EH (cell line): ENCODE measurements at places on chromosomes 12 and 14.

GRCh38 chr12:62933220-62933601 lies 1.7 kb downstream of the PPM1H start:
- DNase-seq, result peak; percentile 43

- no peak for DNase-seq
Measured at GRCh38 chr12:102691773-102692555, 211.6 kb upstream of the IGF1 start.

DNA sequence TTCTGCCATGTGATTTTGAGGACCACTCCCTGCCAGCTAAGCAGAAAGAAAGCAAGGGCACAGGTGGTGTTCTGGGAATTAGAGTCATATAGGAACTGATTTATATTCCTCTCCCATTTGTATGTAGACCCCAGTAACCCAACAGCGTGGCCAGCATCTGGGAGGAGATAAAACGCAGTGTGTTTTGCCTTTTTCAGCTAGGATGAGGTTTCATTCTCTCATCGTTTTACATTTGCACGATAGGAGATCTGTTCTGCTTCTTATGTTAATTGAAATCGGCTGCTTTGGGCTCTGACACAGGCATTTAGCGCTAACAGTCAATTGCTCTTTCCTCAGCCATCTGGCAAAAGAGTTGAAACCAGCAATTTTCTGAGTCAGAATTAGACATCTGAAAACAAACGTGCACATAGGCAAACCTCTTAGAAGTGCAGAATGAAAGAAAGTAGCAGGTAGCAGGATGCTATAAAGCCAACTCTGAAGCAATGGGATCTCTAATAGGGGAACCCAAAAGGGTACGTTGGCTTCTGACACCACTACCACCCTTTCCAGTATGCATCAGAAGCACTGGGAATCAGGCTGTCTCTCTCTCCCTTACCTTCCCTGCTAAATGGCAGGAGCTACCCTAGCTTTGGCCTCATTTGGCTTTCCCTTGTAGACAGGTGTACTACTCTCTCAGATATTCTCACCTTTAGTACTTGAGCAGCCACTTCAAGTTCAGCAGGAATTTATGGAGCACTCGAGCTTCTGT lies 219.1 kb downstream of the PHLDA1 start:
- DNase-seq, result peak; percentile 76

- DNase-seq, result no peak
Measured at GRCh38 chr14:91753501-91754128, 21.7 kb upstream of the CATSPERB start.

DNA sequence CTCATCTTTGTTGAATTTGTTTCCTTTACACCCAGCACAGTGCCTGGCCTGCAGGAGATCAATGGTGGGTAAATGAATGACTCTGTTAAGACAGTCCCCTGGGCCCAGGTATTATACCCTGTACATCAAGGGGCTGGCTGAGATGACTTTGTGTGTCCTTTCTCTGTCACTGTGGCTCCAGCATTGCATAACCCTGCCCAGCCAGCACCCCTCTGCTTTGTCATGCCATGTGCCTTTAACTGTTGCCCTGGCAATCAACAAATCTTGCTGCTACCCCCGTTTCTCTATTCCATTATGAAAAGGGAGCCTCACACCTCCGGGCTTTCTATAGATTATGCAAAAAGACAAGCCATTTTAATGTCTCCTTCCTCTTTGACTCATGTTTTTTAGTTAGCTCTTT lies 7.6 kb upstream of the FLVCR2 start:
- DNase-seq, result no peak

DNA sequence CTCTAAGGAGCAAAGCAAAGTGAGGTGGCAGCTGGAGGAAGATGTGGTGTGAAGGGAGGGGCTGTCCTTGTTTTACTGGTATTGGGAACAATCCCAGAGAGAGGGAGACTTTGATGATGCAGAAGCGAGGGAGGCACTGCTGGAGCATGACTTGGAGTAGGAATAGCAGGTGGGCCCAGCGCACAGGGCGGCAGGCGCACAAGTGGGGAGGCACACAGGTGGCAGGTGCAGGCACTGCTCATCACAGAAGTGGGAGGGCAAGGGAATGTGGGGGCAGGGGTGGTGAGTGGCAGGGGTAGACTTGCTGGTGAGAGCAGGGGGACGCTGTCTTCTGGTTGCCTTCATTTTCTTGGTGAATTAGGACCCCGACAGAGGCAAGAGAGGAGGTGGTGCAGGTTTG lies 11.5 kb upstream of the IFI27 start:
- no peak for DNase-seq

DNA sequence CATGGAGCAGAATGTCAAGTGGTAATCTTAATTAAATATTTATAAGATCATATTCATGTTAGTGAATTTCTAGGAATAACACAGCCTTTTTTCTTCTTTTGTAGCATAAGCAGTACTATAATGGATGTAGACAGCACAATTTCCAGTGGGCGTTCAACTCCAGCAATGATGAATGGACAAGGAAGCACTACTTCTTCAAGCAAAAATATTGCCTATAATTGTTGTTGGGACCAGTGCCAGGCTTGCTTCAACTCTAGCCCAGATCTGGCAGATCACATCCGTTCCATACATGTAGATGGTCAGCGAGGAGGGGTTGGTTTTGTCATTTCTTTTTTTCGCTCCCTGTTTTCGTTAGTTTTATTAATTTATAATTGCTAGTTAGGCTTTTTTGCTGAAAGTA lies 23.1 kb downstream of the AEBP2 start:
- DNase-seq, result no peak

DNA sequence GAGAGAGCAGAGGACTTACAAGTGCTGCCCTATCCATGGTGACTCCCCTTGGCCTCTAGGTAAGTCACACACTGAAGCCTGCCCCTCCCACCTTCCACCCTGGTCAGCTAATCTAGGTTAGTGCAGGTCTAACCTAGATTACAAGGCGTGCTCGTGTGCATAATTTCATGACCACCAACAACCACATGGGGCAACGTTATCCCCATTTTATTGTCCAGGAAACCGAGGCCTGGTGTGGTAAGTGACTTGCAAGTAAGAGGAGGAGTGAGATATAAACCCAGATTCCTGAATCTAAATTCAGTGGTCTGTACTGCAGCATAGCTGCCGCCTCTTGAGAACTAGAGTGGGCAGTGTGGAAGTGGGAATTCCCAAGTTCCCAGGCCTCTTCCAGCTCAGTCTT lies 171.1 kb downstream of the DAD1 start:
- DNase-seq, result no peak

DNA sequence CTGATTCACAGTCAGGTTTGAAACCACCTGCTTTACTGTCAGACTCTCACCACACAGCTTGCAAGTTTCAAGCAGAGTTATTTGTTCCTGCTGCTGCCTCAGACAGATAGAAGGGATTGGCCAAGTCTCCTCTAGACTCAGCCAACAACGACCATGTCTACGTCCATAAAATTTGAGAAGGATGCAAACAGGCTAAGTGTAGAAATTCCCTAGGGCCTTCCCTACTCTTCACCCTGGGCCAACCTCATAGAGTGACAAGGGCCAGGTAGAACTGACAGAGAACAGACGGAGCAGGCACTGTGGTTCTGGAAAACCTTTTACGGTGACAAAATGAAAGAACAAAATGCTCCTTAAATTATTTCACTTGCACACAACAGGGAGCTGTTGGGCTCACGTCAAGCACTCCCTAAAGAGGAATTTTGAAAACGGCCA lies 39.5 kb downstream of the CLIP1 start:
- DNase-seq, result no peak

DNA sequence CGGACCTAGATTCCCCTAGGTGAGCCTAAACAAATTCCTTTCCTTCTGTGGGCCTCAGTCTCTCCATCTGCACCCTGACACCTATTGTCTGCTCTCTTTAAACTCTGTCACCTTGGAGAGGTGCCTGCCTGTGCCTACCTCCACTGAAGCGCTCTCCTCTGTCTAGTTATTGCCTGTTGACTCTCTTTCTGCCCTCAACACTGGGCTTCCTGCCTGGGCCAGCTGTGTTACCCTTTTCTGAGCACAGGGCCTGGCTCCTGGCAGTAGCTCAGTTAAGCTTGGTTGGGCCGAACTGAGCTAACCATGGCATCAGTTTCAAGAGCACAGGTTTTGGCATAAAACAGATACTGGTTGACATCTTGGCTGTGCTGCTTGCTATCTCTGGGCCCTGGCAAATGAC lies 43.5 kb downstream of the PRMT8 start:
- DNase-seq, result no peak

GRCh38 chr12:47038270-47038748 lies 41.1 kb upstream of the PCED1B start:
- DNase-seq, result peak; percentile 48

- DNase-seq, result no peak
Measured at GRCh38 chr14:92927349-92928257, 4.7 kb downstream of the CHGA start.

DNA sequence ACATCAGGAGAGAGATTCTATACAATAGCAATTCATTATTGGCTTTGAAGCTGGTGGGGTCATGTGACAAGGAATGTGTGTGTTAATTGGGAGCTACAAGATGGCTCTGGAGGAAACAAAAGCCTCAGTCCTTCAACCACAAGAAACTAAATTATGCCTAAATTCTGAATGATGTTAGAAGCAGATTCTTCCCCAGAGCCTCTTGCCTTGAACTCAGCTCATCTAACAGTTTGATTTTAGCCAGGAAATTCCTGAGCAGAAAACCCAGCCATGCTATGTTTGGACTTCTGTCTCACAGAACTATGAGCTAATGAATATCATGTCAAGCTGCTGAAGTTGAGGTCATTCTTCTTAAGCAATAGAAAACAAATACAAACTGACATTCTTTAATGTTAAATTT lies 274.7 kb downstream of the SLC6A15 start:
- DNase-seq, result peak; percentile 81

DNA sequence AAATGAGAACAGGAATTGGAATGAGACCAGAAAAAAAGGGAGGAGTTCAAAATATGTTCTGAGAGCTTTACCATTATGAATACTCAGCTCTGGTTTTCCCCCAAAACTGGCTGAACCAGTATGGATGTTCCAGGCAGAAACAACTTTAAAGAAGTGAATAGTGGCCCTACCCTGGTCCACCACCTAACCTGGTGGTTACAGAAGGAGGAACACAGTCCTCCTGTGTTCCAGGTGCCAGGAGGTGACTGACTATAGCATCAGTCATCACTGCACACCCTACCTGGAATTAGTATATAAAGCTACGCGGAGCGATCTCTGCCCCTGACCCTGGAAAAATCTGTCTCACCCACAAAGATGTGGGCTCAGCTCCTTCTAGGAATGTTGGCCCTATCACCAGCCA lies at the start of gene A2ML1:
Gene A2ML1 (plus strand): TSS at position 324 of the 400 bp plus-strand sequence. CDS start 31 bp downstream, at position 355.
- DNase-seq, result no peak

DNA sequence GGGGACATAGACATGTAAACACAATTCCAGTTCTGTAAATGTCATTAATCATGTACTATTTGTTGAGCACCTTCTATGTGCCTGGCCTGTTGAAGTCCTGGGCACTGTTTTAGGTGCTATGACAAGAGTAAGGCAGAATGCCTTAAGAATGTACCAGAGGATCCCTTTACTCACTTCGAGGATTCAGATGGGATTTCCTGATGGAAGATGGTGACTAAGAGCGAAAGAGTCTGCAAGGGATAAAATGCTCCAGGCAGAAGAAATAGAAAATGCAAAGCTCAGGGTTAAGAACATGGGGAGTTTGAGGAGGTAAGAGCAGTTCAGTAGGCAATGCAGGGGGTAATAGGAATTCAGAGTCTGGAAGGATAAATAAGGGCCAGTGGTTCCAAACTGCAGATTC lies 671.3 kb upstream of the TBX3 start:
- peak; percentile 64 for DNase-seq

- peak; percentile 78 for DNase-seq
Measured at GRCh38 chr12:22443379-22444316, 100.7 kb downstream of the C2CD5 start.

- DNase-seq, result peak; percentile 87
Measured at GRCh38 chr12:46494424-46494823, 121.9 kb upstream of the SLC38A2 start.

DNA sequence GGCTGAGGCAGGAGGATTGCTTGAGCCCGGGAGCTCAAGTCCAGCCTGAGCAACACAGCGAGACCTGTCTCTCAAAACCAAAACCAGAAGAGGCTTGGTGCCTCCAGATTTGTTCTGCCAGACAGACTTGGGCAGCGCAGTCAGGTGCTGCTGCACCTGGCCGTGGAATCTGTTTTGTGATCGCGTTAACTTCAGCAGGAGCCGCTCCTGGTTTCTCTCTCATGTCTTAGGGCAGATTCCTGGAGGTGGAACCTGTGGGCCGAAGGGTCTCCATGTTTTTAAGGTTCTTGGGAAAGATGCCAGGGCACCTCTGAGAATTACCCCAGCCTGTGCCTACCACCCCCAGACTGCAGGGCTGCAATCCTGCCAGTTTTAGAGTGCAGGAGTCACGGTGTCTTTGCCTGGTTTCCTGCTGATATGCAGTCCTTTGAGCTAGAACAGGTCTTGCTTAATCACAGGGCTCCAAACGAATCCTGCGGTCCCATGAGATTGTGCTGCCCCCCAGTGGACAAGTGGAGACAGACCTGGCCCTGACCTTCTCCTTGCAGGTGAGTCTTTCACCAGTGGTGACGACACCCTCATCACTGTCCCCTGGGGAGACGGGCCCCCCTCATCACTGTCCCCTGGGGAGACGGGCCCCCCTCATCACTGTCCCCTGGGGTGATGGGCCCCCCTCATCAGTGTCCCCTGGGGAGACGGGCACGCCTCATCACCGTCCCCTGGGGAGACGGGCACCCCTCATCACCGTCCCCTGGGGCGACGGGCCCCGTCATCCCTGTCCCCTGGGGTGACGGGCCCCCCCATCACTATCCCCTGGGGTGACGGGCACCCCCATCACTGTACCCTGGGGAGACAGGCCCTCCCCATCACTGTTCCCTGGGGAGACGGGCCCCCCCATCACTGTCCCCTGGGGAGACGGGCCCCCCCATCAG lies 37.6 kb downstream of the PACS2 start:
- peak; percentile 83 for DNase-seq

DNA sequence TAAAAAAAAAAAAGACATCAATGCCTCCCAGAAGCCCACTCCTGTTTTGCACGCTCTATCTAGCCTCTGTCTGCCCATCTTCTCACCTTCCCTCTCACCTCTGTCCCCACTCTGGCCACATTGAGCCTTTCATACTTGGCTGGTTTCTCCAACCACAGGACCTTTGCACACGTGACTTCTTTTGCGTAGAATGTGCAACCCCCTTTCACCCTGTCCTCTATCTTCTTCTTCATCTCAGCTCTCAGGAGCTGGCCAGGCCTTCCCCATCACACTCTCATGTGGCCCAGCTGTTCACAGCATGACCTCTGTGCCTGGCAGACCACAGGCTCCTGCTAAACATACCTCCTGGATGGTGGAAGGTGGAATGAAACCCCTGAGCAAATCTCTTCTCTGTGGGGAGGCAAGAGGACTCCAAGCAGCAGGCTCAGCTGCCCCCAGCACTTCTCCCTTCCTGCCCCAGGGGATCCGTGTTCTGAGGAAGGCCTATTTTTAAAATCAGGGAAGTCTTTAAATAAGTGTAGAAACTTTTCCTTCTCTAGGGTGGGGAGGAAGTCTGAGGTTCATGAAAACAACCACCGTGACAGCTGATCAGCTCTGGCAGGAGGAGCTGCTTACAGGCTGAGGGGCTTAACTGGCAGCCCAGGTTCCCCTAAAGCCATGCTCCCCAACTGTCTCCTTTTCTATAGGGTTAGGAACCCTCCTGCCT lies 11.6 kb downstream of the HVCN1 start:
- DNase-seq, result no peak
